Cerebellar cortex (tissue), 1 donor: ENCODE measurements at places on chromosomes 2 and 18.

DNA sequence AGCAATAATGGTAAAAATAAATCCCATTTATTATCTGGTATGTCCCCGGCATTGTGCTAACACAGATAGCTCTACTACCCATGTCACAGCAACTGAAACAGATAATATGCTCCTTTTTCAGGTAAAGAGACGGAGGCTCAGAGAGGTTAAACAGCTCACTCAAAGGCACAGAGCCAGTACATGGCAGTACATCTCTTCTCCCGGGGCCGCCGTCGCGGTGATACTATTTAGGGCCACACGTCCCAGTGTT, 693 bp upstream of the PDK1 start:
- DNase-seq = no peak

GRCh38 chr18:551404-552061, 28.6 kb upstream of the CETN1 start:
- DNase-seq = no peak

- no peak for DNase-seq
Observed at GRCh38 chr2:101762451-101763171, 65.1 kb downstream of the MAP4K4 start.

DNA sequence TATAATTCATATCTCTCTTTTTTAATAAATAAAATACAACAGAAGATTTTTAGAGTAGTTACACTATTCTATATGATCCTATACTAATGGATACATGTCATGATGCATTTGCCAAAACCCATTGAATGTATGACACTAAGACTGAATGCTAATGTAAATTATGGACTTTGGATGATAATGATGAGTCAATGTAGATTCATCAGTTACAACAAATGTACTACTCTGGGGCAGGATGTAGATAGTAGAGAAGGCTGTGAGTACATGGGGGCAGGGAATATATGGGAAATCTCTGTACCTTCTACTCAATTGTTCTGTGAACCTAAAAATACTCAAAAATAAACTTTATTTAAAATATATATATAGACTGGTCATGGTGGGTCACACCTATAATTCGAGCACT, 45.6 kb upstream of the NEDD4L start:
- DNase-seq = no peak

DNA sequence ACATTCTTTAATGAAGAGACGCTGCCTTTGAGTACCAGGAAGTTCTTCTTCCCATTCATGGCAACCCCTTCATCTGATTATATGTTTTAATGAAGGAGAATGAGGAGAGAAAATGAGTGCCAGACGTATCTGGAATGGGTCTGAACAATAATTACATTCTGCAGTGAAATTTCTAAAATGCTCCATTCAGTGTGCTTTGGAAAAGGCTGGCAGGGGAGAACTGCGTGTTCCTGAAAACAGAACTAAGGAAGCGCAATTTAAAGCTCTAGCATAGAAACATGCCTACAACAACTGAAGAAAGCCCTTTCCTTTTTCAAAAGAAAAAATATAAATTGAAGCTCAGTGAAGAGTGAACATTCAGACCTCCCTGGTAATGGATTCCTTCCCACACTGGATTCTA, 58.8 kb downstream of the BOD1L2 start:
- no peak for DNase-seq
